ENCODE measurements at places on chromosomes 5 and 9. TPM values are rescaled to one million over a fixed set of nuclear protein-coding genes. Genes with fewer than 3 reads are reported as not detected.

SLC44A1 gene
- total RNA-seq: 6.5 TPM

SARDH gene
- 0.36 TPM for total RNA-seq

TRIM36 gene
- total RNA-seq: 0.33 TPM

DNA sequence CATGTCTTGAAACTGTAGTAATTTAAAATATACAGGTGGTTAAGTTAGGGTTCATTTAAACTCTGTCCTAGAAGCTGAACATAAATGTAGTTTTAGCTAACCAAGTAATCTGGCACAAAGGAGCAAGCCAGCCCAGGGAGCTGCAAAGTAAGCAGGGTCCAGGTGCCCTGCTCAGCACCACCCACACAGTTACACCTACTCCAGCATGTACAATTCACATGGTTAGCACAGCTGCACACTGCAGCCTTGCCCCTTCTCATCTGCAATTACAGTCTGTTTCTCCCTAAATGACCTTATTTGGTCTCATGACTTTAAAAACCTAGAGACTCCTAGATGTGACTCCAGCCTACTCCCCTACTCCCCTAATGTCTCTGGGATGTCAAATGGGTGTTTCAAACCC, 128.4 kb downstream of the EPB41L4A start:
- DNase-seq: no peak
- H3K4me1 ChIP-seq: peaks cover 7% of the 10 kb centered on the region
- H3K4me3 ChIP-seq: no peak overlapping the region
- no peaks in the 10 kb centered on the region for H3K36me3 ChIP-seq
- no peak overlapping the region for H3K27ac ChIP-seq
- no peaks in the 10 kb centered on the region for H3K27me3 ChIP-seq

POU5F2 gene
- total RNA-seq: 4.9 TPM

PELO gene
- total RNA-seq: 122 TPM

PGM5 gene
- not detected for total RNA-seq

IL3 gene
- total RNA-seq: not detected

GRCh38 chr9:79176014-79176697, 395.6 kb upstream of the TLE4 start:
- no peak for DNase-seq
- no peaks in the 10 kb centered on the region for H3K36me3 ChIP-seq
- H3K27ac ChIP-seq: no peak overlapping the region
